ENCODE measurements at places on chromosomes 1 and 21. TPM values are rescaled to one million over a fixed set of nuclear protein-coding genes. Genes with fewer than 3 reads are reported as not detected.
A peak's percentile ranks its signal among the peaks of the same experiment; 100 is the strongest.

AQP10 gene
- total RNA-seq, result 0.20 TPM

OR10R2 gene
- total RNA-seq, result not detected

RGS13 gene
- 0.81 TPM for total RNA-seq

NLRP3 gene
- total RNA-seq, result 2.0 TPM

HRNR gene
- total RNA-seq, result not detected

KIF26B gene
- 7.6 TPM for total RNA-seq

NCAM2 gene
- 19.7 TPM for total RNA-seq

AMIGO1 gene
- 4.1 TPM for total RNA-seq

DNA sequence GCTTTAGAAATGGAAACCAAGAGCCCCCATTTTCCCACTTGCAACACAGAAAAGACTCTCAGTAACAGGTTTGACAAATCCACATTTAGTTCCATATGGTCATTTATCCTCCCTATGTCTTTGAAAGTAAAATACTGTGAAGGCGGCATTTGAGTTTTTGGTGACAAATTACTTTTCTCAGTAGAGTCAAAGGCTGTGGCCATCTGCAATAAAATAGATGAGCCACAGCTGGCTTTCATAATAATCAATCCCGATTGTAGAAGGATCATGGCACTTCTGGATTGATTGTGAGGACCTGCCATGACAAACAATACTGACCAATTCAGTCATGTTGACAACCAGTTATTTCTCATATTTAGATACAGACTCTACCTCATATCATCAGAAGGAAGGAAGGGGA is 512.0 kb upstream of the ADGRL2 start:
- no peak overlapping the region for H3K4me3 ChIP-seq
- no peak for DNase-seq
- H3K27me3 ChIP-seq, result no peaks in the 10 kb centered on the region
- no peaks in the 10 kb centered on the region for H3K36me3 ChIP-seq

DNA sequence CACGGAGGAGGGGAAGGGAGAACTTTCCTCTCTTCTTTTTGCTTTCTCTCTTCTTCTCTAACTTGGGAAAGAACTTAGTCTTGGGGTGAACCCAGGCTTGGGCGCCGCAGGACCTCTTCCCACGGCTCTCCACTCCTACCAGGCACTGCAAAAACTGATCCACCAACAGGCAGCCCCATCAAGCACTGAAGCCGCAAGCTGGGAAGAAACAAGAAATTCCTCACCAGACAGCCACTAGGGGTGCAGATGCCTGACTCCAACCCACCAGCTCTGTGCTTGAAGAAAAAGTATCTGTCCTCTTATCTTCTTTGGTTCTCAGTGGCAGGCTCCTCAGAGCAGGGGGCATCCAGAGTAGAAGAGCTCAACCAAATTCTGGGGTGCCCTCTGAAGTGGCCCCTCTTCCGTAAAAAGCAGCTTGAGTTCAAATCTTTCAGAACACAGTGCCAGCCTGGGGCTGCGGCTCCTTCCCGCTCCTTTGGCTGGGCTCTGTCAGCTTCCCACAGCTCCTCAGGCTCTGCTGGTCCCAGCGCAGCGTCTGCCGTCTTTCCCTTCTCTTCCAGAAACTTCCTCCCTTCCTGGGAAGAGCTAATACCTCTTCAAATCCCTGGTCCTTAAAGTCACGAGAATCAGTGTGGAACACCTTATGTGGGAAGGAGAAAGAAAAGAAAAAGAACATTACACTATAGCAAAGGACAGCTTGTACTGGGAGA is 2.4 kb downstream of the SLC41A1 start:
- no peak overlapping the region for H3K27ac ChIP-seq
- peaks cover 3% of the 10 kb centered on the region for H3K36me3 ChIP-seq
- no peak overlapping the region for H3K4me3 ChIP-seq
- DNase-seq, result no peak

- no peaks in the 10 kb centered on the region for H3K4me1 ChIP-seq
- no peaks in the 10 kb centered on the region for H3K27me3 ChIP-seq
- H3K27ac ChIP-seq, result no peak overlapping the region
- H3K4me3 ChIP-seq, result no peak overlapping the region
- H3K36me3 ChIP-seq, result peaks cover 77% of the 10 kb centered on the region
Observed at GRCh38 chr21:46443910-46444309, 14.8 kb upstream of the DIP2A start.

GRCh38 chr1:177163844-177164379 is 600 bp downstream of the ASTN1 start:
- H3K27me3 ChIP-seq, result peaks cover 46% of the 10 kb centered on the region
- peak; percentile 49 for DNase-seq
- no peak overlapping the region for H3K27ac ChIP-seq

GRCh38 chr1:3405974-3406867 is 48.2 kb upstream of the ARHGEF16 start:
- no peaks in the 10 kb centered on the region for H3K27me3 ChIP-seq
- no peaks in the 10 kb centered on the region for H3K4me1 ChIP-seq
- no peak overlapping the region for H3K4me3 ChIP-seq
- H3K27ac ChIP-seq, result no peak overlapping the region
- no peak for DNase-seq
- no peaks in the 10 kb centered on the region for H3K36me3 ChIP-seq

GRCh38 chr21:17388226-17388625 is 124.6 kb upstream of the CXADR start:
- DNase-seq, result no peak
- no peaks in the 10 kb centered on the region for H3K4me1 ChIP-seq
- no peaks in the 10 kb centered on the region for H3K36me3 ChIP-seq
- H3K4me3 ChIP-seq, result no peak overlapping the region
- H3K27me3 ChIP-seq, result no peaks in the 10 kb centered on the region

DNA sequence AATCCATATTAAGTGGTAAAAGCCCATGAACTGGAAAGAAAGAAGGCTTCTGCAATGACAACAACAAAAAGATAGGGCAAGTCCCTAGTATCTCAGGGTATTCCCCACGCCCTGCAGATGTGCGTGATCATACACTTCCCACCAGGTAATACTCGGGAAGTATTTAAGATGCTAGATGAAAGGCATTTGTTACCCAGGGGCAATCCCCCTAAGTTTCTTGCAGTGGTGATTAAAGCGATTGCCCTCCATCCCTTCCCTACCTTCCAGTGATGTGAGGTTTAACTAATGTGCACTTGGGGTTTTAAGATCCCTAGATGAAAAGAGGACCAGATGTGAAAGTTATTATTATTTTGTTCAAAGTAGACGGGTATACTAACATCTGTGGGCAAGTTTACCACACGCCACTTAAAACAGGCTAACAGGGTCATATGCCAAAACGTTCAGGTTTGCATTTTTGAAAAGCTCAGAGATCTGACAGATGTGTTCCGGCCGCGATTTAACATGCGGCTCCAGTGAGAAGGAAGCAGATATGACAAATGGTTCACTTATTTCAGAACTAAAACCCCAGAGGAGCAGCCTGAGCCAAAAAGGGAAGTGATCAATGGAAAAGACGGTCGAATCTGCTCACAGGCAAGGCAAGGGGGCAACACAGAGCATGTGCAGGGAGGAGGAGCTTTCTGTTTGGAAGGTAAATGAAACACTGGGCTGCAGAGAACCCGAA is 17.4 kb downstream of the TIAM1 start:
- no peak overlapping the region for H3K4me3 ChIP-seq
- H3K27me3 ChIP-seq, result peaks cover 8% of the 10 kb centered on the region
- H3K4me1 ChIP-seq, result no peaks in the 10 kb centered on the region
- no peak for DNase-seq
- H3K27ac ChIP-seq, result no peak overlapping the region
- no peaks in the 10 kb centered on the region for H3K36me3 ChIP-seq

- peaks cover 14% of the 10 kb centered on the region for H3K4me1 ChIP-seq
- H3K36me3 ChIP-seq, result no peaks in the 10 kb centered on the region
- DNase-seq, result no peak
- H3K27me3 ChIP-seq, result no peaks in the 10 kb centered on the region
- H3K27ac ChIP-seq, result no peak overlapping the region
- H3K4me3 ChIP-seq, result no peak overlapping the region
Observed at GRCh38 chr1:53549781-53550180, 90.6 kb downstream of the DMRTB1 start.

DNA sequence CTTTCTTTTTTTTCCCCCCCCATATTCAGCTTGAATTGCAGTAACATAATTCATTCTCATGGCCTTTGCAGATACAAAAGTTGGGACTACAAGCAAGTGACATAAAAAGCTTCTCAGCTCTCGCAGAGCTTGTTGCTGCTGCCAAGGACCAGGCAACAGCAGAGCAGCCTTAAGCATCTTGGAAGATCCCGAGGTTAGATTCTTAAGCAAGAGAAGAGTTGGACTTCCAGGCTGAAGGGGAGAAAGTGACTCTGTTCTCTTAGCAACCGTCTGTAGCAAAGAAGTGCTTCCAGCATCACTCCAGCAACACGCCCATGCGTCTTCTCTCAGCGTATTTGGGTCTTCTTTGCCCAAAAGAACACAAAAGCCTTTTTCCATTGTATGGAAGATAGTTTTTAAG is 20.7 kb downstream of the AGT start:
- no peak overlapping the region for H3K27ac ChIP-seq
- no peak for DNase-seq
- H3K27me3 ChIP-seq, result no peaks in the 10 kb centered on the region
- no peak overlapping the region for H3K4me3 ChIP-seq

DNA sequence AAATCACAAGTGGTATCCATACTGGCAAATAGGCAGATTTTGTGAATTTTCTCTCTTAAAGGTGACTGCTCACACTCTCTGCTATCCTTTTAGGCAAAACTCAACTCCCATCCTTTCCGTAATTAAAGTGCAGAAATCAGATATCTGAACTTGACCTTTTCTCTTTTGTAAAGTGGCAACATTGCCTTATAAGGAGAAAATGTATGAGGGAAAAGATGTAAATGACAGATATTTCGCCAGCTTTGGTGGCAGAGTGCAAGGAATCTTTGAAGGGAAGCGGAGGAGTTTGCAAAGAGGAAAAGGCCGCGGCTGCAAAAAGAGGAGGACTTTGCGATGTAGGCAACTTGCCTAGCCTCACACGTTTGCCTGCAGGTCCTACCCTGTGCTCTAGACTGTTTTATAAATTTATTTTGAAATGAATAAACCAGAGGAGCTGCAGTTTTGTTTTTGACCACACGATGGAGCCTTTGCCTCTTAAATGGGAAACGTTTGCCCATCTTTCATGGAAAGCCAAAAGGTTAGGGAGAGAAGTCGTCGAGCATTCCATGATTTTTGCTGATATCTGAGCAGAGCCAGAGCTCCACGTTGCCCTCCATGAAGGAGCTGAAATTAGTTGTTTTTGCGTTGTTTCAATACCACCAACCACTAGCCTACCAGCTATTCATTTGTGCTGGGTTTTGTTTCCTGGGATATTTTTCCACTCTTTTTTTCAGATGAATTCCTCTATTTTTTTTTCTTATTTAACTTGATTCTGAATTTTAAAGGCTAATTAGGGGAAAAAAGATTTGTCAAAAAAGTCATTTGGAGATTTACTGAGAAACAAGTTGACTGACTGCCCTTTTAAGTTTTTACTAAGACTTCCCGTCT is 242.3 kb downstream of the LMX1A start:
- no peaks in the 10 kb centered on the region for H3K36me3 ChIP-seq
- peaks cover 7% of the 10 kb centered on the region for H3K27me3 ChIP-seq
- H3K4me1 ChIP-seq, result no peaks in the 10 kb centered on the region
- no peak overlapping the region for H3K27ac ChIP-seq

DNA sequence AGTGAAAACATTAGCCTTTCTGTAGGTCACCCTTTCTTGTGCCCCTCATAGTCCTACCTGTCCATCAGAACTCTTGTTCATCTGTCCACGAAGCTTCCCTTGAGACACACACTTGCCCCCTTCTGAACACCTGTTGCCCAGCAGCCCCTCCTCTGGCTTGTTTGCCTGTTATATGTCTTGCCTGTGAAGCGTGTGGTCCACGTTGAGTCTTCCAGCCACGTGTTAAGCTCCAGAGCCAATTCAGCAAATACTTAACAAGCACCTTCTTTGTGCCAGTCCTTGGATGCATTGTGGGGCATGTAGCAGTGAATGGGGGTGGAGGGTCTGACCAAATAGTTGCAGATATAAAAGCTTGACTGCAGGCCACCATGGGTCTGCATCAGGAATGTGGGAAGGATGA is 66.6 kb downstream of the MAN1C1 start:
- H3K27ac ChIP-seq, result no peak overlapping the region
- H3K27me3 ChIP-seq, result no peaks in the 10 kb centered on the region
- H3K4me1 ChIP-seq, result no peaks in the 10 kb centered on the region

DNA sequence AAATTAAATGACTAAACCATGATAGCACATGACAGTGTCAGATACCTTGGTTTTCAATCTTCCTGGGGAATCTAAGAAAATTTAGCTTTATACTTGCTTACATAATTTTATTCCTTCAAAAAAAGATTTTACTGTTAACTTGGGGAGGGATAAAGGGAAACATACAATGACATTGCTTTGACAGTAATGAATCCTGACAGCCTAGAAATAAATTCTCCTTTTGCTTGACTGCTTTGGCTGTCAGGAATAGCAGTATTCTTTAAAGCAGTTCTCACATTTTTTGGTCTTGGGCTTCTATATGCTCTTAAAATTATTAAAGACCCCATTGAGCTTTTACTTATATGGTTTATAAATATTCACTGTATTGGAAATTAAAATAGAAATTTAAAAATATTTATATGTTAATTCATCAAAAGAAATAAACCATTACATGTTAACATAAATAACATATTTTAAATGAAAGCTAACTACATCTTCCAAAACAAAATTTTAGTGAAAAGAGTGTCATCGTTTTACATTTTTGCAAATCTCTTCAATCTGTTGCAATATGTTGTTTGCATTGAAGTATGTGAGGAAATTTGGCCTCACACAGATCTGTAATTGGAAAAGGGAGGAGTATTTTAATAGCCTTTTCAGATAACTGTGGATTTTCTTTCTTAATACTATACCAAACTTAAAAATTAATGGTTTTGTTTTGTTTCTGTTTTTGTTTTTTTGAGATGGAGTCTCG is 16.1 kb downstream of the EPHX4 start:
- no peak overlapping the region for H3K27ac ChIP-seq
- DNase-seq, result no peak
- H3K27me3 ChIP-seq, result no peaks in the 10 kb centered on the region

- H3K4me1 ChIP-seq, result no peaks in the 10 kb centered on the region
- H3K4me3 ChIP-seq, result no peak overlapping the region
- no peak overlapping the region for H3K27ac ChIP-seq
- H3K36me3 ChIP-seq, result no peaks in the 10 kb centered on the region
- no peaks in the 10 kb centered on the region for H3K27me3 ChIP-seq
- DNase-seq, result no peak
Observed at GRCh38 chr1:87058343-87058649, 143.9 kb downstream of the HS2ST1 start.

DNA sequence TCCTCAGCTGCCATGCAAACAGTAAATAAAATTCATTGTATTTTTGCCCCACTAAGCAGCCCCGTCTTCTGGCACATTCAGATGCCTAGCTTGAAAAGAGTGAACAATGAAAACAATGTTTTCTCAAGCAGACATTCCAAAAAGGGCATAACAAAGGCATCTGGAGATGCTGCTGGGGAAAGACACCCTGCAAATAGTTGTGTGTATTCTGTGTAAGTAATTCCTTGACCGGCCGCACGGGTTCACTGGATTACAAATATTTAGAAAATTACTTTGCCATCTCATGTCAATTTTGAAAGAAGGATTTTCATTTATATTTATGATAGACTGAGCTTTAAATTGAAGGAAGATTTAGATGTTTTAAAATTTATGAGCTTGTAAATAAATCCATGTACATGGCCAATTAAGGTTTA is 142.2 kb downstream of the SLC45A1 start:
- H3K27ac ChIP-seq, result no peak overlapping the region
- no peaks in the 10 kb centered on the region for H3K36me3 ChIP-seq
- peaks cover 46% of the 10 kb centered on the region for H3K4me1 ChIP-seq
- no peak for DNase-seq
- no peak overlapping the region for H3K4me3 ChIP-seq

GRCh38 chr1:101996825-101997465 is at the start of gene OLFM3:
TSS of gene OLFM3 (minus strand) at chr1:101996926.
- no peaks in the 10 kb centered on the region for H3K4me1 ChIP-seq
- no peak within 1 kb of the TSS for H3K4me3 ChIP-seq
- H3K27ac ChIP-seq, result no peak within 1 kb of the TSS
- peak; percentile 65 for DNase-seq
